Activated naive CD8-positive, alpha-beta T cell treated with anti-CD3 and anti-CD28 coated beads, Interleukin-2, amount 50 U/mL, for 24 hours (primary cell): ENCODE measurements at places on chromosomes 1 and 21.

GRCh38 chr1:195141294-195141693, 1466.9 kb downstream of the KCNT2 start:
- no peaks in the 10 kb centered on the region for H3K4me1 ChIP-seq
- DNase-seq: no peak
- no peaks in the 10 kb centered on the region for H3K27me3 ChIP-seq

DNA sequence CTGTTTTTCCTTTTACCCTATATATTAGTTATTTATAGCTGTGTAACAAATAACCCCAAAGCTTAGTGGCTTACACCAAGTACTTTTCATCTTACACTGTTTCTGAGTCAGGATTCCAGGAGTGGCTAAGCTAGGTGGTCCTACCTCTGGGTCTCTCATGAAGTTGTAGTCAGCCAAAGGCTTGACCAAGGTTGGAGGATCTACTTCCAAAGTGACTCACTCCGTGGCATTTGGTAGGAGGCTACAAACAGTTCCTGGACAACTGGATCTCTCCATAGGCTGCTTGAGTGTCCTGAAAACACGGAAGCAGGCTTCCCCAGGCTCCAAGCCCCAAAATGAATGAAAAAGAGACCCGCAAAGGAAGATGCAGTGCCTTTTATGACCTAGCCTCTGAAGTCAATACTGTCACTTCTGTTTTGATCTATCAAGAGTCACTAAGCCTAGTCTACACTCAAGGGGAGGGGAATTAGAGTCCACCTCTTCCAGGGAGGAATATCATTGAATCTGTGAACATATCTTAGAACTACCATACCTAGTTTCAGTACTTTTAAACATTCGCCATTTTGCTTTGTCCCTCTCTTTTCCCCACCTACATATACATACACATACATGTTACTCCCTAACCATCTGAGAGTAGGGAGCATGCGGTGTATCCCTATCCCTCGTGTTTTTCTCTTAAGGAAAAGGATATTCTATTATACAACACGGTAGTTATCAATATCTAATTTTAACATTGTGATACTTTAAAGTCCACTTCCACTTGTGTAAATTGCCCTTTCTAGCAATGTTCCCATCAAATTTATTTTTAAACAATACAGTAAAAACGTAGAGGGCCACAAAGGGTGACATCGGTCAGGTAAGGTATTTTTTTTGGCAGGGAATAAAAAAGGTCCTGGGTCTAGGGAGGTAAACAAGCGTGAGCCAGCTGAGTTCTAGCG, 67.2 kb downstream of the SLC35A3 start:
- DNase-seq: no peak
- H3K27ac ChIP-seq: peak overlapping the region; percentile 99
- peaks cover 35% of the 10 kb centered on the region for H3K36me3 ChIP-seq
- peaks cover 48% of the 10 kb centered on the region for H3K4me1 ChIP-seq
- no peaks in the 10 kb centered on the region for H3K27me3 ChIP-seq
- H3K4me3 ChIP-seq: peak overlapping the region; percentile 95

DNA sequence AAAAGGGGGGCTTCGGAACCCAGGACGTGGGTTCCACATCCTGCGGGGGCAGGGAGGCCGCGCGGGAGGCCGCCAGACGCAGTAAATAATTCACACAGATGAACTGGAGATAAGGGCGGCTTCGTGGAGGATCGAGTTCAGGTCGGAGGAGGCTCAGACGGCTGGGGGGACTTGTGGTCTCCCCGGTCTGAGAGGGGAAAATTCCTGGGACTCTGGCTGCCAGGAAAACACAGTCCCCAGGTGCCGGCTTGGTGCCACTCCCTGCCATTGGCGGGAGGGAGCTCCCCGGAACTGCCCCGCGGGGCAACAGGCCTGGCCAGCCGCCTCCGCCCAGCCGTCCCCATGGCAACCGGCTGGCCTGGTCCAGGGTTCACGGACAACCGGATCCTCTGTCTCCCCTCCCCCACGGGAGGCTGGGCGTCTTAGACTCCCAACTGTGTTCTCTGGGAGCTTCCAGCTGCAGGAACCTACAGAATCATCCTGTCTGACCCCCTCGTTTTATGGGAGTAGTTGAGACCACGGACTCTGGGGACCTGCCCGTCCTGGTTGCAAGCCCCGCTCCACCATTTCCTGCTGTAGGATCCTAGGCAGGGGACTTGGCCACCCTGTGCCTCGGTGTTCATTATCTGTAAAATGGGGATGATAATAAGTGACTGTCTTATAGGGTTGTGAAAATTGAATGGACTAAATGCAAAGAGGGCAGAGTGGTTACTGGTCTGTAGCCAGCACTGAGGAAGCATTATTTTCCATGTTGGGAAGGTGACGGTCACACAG, 9.6 kb downstream of the CAMK2N1 start:
- DNase-seq: no peak
- no peaks in the 10 kb centered on the region for H3K36me3 ChIP-seq
- H3K27ac ChIP-seq: no peak overlapping the region
- H3K27me3 ChIP-seq: peaks cover 75% of the 10 kb centered on the region

GRCh38 chr1:19613171-19613703, 30.9 kb upstream of the NBL1 start:
- peak overlapping the region; percentile 9 for H3K27ac ChIP-seq
- DNase-seq: no peak
- no peaks in the 10 kb centered on the region for H3K27me3 ChIP-seq
- H3K4me1 ChIP-seq: peaks cover 10% of the 10 kb centered on the region

GRCh38 chr1:3772027-3772714, 378 bp upstream of the SMIM1 start:
- H3K4me1 ChIP-seq: peaks cover 19% of the 10 kb centered on the region
- no peaks in the 10 kb centered on the region for H3K36me3 ChIP-seq
- peak overlapping the region; percentile 72 for H3K4me3 ChIP-seq
- H3K27ac ChIP-seq: peak overlapping the region; percentile 60

DNA sequence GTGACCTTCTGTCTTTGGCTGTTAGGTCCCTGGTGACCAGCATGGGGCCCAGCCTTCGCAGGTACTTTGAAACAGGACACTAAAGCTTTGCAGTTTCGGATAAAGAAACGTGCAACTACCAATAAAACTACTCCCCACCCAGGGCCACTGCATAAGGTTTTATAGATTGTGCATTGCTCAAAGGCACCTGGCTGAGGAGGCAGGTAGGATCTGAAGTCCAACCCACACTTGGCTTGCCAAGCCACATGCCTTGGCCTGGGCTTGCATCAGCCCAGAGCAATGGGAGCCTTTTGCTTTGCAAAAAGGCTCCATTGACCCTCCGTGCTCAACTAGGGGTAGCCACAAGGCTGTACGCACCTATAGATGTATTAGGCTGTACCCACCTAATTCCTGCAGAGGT, 84.4 kb upstream of the SYT6 start:
- peaks cover 2% of the 10 kb centered on the region for H3K36me3 ChIP-seq
- no peak overlapping the region for H3K4me3 ChIP-seq
- H3K4me1 ChIP-seq: peaks cover 5% of the 10 kb centered on the region
- DNase-seq: no peak
- no peaks in the 10 kb centered on the region for H3K27me3 ChIP-seq

- peaks cover 14% of the 10 kb centered on the region for H3K4me1 ChIP-seq
- H3K27me3 ChIP-seq: no peaks in the 10 kb centered on the region
- no peak for DNase-seq
- H3K27ac ChIP-seq: no peak overlapping the region
- peaks cover 4% of the 10 kb centered on the region for H3K36me3 ChIP-seq
Observed at GRCh38 chr1:43796111-43796581, 88.8 kb downstream of the ST3GAL3 start.

DNA sequence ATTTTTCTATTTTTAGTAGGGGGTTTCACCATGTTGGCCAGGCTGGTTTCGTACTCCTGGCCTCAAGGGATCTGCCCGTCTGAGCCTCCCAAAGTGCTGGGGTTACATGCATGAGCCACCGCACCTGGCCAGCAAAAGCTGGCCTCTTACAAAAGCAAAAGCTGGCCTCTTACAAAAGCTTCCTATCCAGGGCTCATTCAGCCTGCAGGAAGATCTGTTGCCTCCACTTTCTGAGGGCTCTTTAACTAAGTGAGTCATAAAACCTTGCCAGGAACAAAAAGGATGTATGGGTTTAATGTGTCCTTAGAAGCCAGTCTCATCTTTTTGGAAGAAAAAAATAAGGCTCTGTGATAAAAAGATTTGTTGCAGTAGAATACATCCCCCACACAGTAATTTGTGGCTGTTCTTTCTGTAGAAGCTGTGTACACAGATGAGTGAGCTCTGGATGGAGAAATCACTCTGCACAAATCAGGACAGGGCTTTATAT, 15.0 kb downstream of the HTR1D start:
- no peak overlapping the region for H3K4me3 ChIP-seq
- no peak for DNase-seq
- H3K36me3 ChIP-seq: no peaks in the 10 kb centered on the region
- H3K27ac ChIP-seq: no peak overlapping the region

DNA sequence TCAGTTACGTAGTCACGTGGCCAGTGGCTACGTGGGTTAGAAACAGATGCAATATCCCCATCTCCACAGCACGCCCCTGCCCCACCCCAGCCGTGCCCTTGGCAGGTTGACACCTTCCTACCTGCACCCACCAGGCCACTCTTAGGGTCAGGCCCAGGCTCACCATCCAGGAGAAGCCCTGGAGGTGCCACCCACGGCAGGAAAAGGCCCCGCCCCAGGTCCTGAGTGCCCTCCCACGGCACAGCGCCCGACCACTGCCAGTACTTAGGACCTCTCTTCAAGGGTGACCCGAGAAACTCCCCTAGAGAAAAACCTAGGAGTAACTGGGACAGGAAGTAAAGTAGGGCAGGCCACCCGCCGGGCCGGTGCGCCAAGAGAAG, 1.5 kb downstream of the C1orf35 start:
- no peak for DNase-seq
- peak overlapping the region; percentile 64 for H3K27ac ChIP-seq
- peaks cover 26% of the 10 kb centered on the region for H3K4me1 ChIP-seq
- H3K36me3 ChIP-seq: peaks cover 24% of the 10 kb centered on the region

DNA sequence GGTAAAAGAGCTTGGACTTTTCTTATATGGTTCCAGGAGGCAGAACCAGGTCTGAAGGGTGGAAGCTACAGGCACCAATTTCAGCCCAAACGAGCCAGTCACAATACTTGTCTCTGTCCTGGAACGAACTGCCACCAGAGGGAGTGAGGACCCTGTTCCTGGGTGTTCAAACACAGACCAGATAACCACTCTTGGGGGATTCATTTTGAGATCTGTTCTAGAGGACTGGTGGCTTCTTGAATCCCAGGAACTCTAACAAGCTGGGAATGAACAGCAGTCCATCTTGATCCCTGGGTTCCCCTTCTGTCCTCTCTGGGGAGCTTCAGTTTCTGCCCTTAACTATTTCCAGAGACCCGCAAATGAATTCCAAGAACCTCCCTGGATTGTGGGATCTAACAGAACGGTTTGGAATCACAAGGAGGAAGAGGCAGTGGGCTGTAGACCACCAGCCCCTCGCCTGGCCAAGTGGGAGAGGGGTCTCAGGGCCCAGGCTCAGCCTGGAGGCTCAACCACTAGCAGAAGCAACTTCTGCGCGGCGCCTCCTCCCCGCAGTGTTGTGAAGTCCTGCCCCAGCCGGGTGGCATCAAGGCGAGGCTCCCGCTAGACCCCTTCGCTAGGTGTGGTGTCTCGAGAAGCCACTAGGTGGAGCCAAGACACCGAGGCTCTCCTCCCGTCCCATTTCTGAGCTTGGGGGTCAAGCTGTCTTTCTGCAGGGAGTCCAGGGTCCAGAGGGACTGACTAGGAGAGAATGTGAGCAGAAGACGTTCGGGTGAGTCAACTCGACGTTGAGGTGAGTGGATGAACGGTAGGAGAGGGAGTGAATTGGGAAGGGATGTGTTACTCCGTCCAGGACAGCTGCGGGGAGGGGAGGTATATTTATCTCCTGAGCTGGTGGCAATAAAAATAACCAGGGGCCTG, 12.1 kb upstream of the NES start:
- peaks cover 56% of the 10 kb centered on the region for H3K27me3 ChIP-seq
- DNase-seq: peak; percentile 79
- peaks cover 21% of the 10 kb centered on the region for H3K4me1 ChIP-seq
- no peaks in the 10 kb centered on the region for H3K36me3 ChIP-seq
- no peak overlapping the region for H3K27ac ChIP-seq

- H3K4me3 ChIP-seq: peak overlapping the region; percentile 84
- no peak for DNase-seq
- no peaks in the 10 kb centered on the region for H3K27me3 ChIP-seq
- H3K4me1 ChIP-seq: peaks cover 91% of the 10 kb centered on the region
- peaks cover 22% of the 10 kb centered on the region for H3K36me3 ChIP-seq
- H3K27ac ChIP-seq: peak overlapping the region; percentile 90
Observed at GRCh38 chr1:160800142-160800541, 4.2 kb downstream of the LY9 start.

GRCh38 chr1:89799495-89799894, 21.3 kb upstream of the LRRC8D start:
- no peak overlapping the region for H3K27ac ChIP-seq
- DNase-seq: no peak
- H3K27me3 ChIP-seq: no peaks in the 10 kb centered on the region

- no peak for DNase-seq
- H3K27me3 ChIP-seq: no peaks in the 10 kb centered on the region
- H3K27ac ChIP-seq: no peak overlapping the region
- no peak overlapping the region for H3K4me3 ChIP-seq
- H3K4me1 ChIP-seq: no peaks in the 10 kb centered on the region
Observed at GRCh38 chr1:190068304-190068703, 409.4 kb downstream of the BRINP3 start.

- H3K4me3 ChIP-seq: no peak overlapping the region
- DNase-seq: no peak
- no peaks in the 10 kb centered on the region for H3K4me1 ChIP-seq
- H3K27me3 ChIP-seq: peaks cover 52% of the 10 kb centered on the region
- H3K36me3 ChIP-seq: no peaks in the 10 kb centered on the region
Observed at GRCh38 chr1:20587661-20588053, 1.2 kb upstream of the CDA start.

GRCh38 chr1:205989786-205990185, 13.4 kb downstream of the RAB7B start:
- H3K4me1 ChIP-seq: no peaks in the 10 kb centered on the region
- DNase-seq: no peak
- H3K27ac ChIP-seq: no peak overlapping the region
- peaks cover 15% of the 10 kb centered on the region for H3K27me3 ChIP-seq
- no peaks in the 10 kb centered on the region for H3K36me3 ChIP-seq

DNA sequence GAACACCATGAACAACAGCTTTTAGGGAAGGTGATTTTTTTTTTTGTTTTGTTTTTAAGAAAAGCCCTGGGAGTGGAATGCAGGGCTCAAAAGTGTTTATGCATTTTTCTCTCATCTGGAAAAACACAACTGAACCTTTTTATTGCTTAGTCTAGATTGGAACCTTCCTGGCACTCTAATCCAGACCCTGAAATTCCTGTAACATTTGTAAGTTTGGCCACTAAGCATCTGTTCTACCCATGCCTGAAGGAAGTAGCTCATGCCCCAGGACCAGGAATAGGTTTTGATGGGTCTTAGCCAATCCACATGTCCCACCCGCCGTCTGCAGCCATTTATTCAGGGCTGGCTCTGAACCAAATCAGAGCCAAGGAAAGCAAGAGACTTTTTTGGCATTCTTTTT, 39.7 kb upstream of the SLC2A1 start:
- H3K27me3 ChIP-seq: no peaks in the 10 kb centered on the region
- no peak overlapping the region for H3K4me3 ChIP-seq
- no peak overlapping the region for H3K27ac ChIP-seq
- H3K36me3 ChIP-seq: no peaks in the 10 kb centered on the region

- H3K36me3 ChIP-seq: no peaks in the 10 kb centered on the region
- H3K4me1 ChIP-seq: no peaks in the 10 kb centered on the region
- no peak overlapping the region for H3K4me3 ChIP-seq
- no peak overlapping the region for H3K27ac ChIP-seq
- H3K27me3 ChIP-seq: peaks cover 3% of the 10 kb centered on the region
- no peak for DNase-seq
Observed at GRCh38 chr1:7358425-7358824, 412.7 kb upstream of the VAMP3 start.
